ENCODE measurements at places on chromosomes 1 and 21. TPM values are rescaled to one million over a fixed set of nuclear protein-coding genes. Genes with fewer than 3 reads are reported as not detected.
A peak's percentile ranks its signal among the peaks of the same experiment; 100 is the strongest.

Gene SPATA45
- not detected for total RNA-seq

DNA sequence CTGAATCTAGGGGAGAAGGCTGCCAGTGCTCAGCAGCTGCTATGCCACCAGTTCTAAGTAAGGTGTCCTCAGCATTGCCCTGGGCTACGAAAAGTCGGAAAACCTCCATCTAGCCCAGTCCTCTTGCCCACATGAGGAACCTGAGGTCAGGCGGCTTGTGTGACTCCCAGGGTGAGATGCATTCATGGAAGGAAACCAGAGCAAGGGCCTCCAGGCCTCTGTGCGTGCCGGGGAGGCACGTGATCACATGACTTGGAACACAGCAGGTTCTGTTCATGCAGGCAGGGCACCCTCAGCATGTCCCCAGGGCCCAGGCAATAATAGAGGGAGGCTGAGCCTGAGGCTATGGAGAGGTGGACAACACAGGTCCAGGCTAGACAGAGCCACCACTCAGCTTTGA is 312.5 kb upstream of the DUSP10 start:
- H3K27me3 ChIP-seq = no peaks in the 10 kb centered on the region
- no peaks in the 10 kb centered on the region for H3K4me1 ChIP-seq
- no peaks in the 10 kb centered on the region for H3K36me3 ChIP-seq
- no peak overlapping the region for H3K4me3 ChIP-seq
- DNase-seq = no peak

DNA sequence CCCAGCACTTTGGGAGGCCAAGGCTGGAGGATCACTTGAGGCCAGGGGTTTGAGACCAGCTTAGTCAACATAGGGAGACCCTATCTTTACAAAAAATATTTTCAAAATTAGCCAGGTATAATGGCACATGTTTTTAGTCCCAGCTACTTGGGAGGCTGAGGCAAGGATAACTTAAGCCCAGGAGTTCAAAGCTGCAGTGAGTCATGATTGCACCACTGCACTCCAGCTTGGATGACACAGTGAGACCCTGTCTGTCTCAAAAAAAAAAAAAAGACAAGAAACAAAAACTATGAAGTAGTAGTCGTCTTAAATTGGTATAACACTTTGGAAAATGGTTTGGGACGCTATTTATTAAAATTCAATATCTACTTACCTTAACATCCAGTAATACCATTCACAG is 7.7 kb downstream of the AIM2 start:
- DNase-seq = no peak
- no peak overlapping the region for H3K27ac ChIP-seq
- no peaks in the 10 kb centered on the region for H3K36me3 ChIP-seq
- H3K4me3 ChIP-seq = no peak overlapping the region

GRCh38 chr1:153293851-153294250 is 18.9 kb downstream of the PGLYRP3 start:
- H3K27ac ChIP-seq = no peak overlapping the region
- H3K36me3 ChIP-seq = no peaks in the 10 kb centered on the region
- no peak for DNase-seq
- no peak overlapping the region for H3K4me3 ChIP-seq
- H3K27me3 ChIP-seq = no peaks in the 10 kb centered on the region
- no peaks in the 10 kb centered on the region for H3K4me1 ChIP-seq

GRCh38 chr1:78676347-78676982 is 26.8 kb downstream of the IFI44 start:
- H3K36me3 ChIP-seq = no peaks in the 10 kb centered on the region
- DNase-seq = peak; percentile 74
- H3K4me3 ChIP-seq = no peak overlapping the region
- H3K27me3 ChIP-seq = no peaks in the 10 kb centered on the region
- H3K4me1 ChIP-seq = no peaks in the 10 kb centered on the region

Gene DMRTA2
- total RNA-seq = 0.46 TPM

DNA sequence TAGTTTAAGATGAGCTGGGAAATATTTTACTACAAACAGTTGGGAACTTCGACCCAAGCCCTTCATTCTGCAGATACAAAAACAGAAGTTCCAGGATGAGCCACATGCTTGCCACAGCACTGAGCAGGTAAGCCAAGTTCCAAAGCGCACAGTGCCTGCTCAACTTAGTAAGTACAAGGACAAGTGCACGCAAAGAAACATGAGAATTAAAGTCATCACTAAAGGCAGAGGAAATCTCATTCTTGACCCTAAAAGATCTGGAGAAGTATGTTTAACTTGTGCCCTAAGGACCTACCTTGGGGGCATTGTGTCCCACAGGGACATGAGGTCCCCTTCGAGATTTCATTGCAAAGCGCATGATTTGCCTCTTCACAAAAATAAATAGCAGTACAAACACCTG is 1.2 kb upstream of the UBAP2L start:
- H3K27ac ChIP-seq = peak overlapping the region; percentile 98
- H3K4me1 ChIP-seq = peaks cover 30% of the 10 kb centered on the region
- H3K36me3 ChIP-seq = peaks cover 21% of the 10 kb centered on the region
- H3K4me3 ChIP-seq = peak overlapping the region; percentile 84
- no peaks in the 10 kb centered on the region for H3K27me3 ChIP-seq

- peaks cover 19% of the 10 kb centered on the region for H3K4me1 ChIP-seq
- no peak overlapping the region for H3K27ac ChIP-seq
- H3K36me3 ChIP-seq = no peaks in the 10 kb centered on the region
- no peak overlapping the region for H3K4me3 ChIP-seq
These were observed 280.4 kb upstream of the C1orf105 start for GRCh38 chr1:172140072-172140471.

- peaks cover 19% of the 10 kb centered on the region for H3K27me3 ChIP-seq
- DNase-seq = peak; percentile 62
- no peak overlapping the region for H3K4me3 ChIP-seq
- H3K4me1 ChIP-seq = peaks cover 23% of the 10 kb centered on the region
- no peaks in the 10 kb centered on the region for H3K36me3 ChIP-seq
- H3K27ac ChIP-seq = no peak overlapping the region
These were observed 34.7 kb downstream of the USH2A start for GRCh38 chr1:216388558-216388957.

Gene FH
- total RNA-seq = 83.8 TPM
